Left ventricle myocardium superior (tissue), 1 donor: ENCODE measurements at places on chromosomes 11 and 22.

GRCh38 chr11:66119348-66120133 lies 49.5 kb downstream of the PACS1 start:
- DNase-seq, result no peak

DNA sequence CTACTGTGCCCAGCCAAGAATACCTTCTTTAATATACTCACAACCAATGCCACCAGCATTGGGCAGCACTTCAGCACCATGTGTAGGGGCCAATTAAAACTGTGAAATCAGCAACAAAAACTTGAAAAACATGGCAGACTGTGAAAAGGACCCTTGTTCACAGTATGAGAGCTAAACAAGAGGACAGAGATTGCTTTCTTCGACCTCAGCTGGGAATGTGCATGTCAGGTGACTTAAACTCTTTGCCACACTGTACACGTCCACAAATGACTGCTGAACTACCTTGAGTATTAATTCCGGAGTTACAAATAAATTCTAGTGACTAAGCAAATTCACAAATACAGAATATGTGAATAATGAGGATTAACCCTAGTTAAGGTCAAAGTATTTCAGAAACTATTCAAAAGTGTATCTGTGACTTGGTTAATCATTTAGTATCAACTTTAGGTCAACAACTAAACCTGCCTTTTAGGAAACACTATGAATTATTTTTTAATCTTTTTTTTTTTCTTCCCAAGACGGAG lies 33.0 kb downstream of the DDX6 start:
- DNase-seq, result no peak

GRCh38 chr22:32841175-32841574 lies 39.7 kb downstream of the TIMP3 start:
- no peak for DNase-seq

- no peak for DNase-seq
Measured at GRCh38 chr11:129163714-129164164, 28.4 kb downstream of the ARHGAP32 start.

- no peak for DNase-seq
Measured at GRCh38 chr22:44876921-44877320, 124.5 kb downstream of the ARHGAP8 start.
